Cardiac muscle cell (in vitro differentiated cells and primary cell): ENCODE measurements at places on chromosomes 13 and 19. TPM values are rescaled to one million over a fixed set of nuclear protein-coding genes. Genes with fewer than 3 reads are reported as not detected.

GRCh38 chr13:49412749-49413148 lies 31.1 kb downstream of the CAB39L start:
- H3K36me3 ChIP-seq = no peaks in the 10 kb centered on the region
- no peaks in the 10 kb centered on the region for H3K27me3 ChIP-seq
- no peak overlapping the region for H3K4me3 ChIP-seq
- H3K4me1 ChIP-seq = peaks cover 9% of the 10 kb centered on the region
- no peak for DNase-seq
- no peak overlapping the region for H3K27ac ChIP-seq

- DNase-seq = no peak
- no peaks in the 10 kb centered on the region for H3K36me3 ChIP-seq
- H3K27me3 ChIP-seq = no peaks in the 10 kb centered on the region
- no peaks in the 10 kb centered on the region for H3K4me1 ChIP-seq
- no peak overlapping the region for H3K27ac ChIP-seq
These were observed 27.1 kb downstream of the ZNF714 start for GRCh38 chr19:21109116-21109515.

GRCh38 chr19:38412961-38413360 lies 10.1 kb downstream of the FAM98C start:
- peak; percentile 45 for DNase-seq
- no peaks in the 10 kb centered on the region for H3K36me3 ChIP-seq
- H3K27me3 ChIP-seq = no peaks in the 10 kb centered on the region

The CYP2S1 gene
- polyA plus RNA-seq = 0.60 and 2.3 TPM in 2 replicates

The P2RY11 gene
- polyA plus RNA-seq = 13.1 and 14.1 TPM in 2 replicates

The B3GNT8 gene
- polyA plus RNA-seq = 4.8 and 5.9 TPM in 2 replicates
